ENCODE measurements at places on chromosomes 13 and 19.

GRCh38 chr19:38792250-38793111 lies 3.5 kb downstream of the LGALS7B start:
- DNase-seq: peak; percentile 72

GRCh38 chr19:1648920-1649541 lies 3.4 kb downstream of the TCF3 start:
- DNase-seq: no peak

- peak; percentile 73 for DNase-seq
Observed at GRCh38 chr19:5534787-5535586, 32.8 kb downstream of the TINCR start.

GRCh38 chr13:27559719-27560118 lies 60.6 kb downstream of the LNX2 start:
- no peak for DNase-seq

- DNase-seq: peak; percentile 29
Observed at GRCh38 chr13:96091164-96092117, 1.5 kb downstream of the HS6ST3 start.

DNA sequence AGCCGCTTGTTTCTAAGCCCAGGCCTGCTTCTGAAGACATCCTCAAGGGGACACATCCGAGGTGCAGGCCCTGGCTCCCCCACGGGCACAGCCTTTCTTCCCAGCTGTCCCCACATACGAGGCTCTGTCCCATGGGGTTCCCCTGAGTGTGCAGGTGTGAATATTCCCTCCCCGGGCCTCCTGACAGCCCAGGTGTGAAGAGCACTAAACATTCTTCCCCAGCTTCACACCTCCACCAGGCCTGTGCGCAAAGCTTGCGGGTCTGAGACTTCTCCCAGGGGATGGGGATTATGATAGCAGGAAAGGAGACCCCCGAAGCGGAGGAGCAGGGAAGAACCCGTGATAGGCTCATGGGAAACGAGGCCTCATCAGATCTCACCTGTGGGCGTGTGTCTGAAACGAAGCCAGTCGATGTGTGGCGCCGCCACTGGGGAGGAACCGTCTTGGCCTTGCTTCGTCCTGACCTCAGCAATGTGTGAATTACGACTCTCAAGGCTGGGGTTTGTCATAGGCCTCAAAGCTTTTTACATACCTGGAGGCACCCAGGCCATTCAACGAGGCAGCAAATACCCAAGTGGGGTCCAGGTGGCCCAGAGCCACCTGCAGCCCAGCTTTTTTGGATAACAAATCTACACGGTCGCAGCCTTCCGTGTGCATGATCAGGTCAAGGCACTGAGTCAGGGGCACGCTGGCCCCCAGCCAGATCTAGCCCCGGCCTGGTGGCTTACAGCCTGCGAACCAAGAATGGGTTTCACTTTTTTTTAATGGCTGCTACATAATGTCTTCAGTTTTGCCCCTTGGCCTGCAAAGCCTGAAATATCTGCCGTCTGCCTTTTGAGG lies 134.3 kb downstream of the STK24 start:
- no peak for DNase-seq

- no peak for DNase-seq
Observed at GRCh38 chr13:25928941-25929505, 122.8 kb downstream of the SHISA2 start.

GRCh38 chr19:3075605-3076431 lies 13.5 kb upstream of the TLE5 start:
- peak; percentile 78 for DNase-seq

GRCh38 chr13:53240401-53241025 lies 211.9 kb downstream of the OLFM4 start:
- DNase-seq: no peak

DNA sequence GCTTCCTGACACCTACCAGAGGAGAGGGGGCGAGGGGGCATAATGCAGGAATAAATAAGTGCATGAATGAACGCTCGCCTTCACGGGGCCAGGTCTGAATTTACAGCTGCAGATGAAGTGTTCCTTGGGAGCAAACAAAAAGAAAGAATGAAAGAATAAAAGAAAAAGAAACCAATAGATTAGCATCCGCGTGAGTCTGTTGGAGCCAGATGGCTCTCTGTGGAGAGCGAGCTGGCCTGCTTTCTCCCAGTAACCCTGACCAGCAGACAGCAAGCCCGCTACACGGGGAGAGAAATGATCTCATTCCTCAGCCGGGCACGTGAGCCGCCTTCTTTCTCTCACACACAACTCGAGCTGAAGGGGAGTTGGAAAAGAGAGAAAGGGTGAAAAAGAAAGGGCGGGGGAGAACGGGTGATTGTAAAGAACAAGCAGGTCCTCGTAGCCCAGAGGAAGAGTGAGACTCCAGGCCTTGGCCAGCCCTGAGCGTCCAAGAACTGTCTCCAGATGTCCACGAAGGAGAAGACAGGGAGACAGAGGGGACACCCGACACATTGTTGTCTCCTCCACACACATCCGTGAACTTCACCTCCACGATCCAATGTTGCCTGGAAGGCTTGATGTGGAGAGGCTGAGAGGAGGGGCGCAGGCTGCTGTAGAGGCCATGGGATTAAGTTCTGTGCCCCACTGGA lies 81.4 kb downstream of the RNASEH2B start:
- DNase-seq: peak; percentile 71

All from ELF-1 (cell line).